ENCODE measurements at places on chromosomes 5 and 9.

DNA sequence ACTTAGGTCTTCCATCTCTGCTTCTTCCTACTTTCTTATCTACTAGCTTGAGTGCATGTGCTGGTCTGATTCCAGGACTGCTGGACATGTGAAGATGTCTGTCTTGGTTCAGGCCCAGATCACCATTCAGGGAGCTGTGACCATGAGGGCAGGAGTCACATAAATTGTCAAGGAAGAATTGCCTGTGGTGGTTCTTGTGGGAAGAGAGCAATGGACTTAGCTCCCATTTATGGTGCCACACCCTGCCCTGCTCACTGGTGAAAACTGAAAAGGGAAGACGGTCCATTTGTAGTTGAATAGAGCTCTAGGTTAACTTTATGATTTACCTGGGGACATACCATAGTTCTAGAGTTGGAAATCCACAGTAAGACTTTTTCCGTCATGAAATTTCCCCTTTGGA lies 244.3 kb upstream of the ZNF608 start:
- no peak for DNase-seq

DNA sequence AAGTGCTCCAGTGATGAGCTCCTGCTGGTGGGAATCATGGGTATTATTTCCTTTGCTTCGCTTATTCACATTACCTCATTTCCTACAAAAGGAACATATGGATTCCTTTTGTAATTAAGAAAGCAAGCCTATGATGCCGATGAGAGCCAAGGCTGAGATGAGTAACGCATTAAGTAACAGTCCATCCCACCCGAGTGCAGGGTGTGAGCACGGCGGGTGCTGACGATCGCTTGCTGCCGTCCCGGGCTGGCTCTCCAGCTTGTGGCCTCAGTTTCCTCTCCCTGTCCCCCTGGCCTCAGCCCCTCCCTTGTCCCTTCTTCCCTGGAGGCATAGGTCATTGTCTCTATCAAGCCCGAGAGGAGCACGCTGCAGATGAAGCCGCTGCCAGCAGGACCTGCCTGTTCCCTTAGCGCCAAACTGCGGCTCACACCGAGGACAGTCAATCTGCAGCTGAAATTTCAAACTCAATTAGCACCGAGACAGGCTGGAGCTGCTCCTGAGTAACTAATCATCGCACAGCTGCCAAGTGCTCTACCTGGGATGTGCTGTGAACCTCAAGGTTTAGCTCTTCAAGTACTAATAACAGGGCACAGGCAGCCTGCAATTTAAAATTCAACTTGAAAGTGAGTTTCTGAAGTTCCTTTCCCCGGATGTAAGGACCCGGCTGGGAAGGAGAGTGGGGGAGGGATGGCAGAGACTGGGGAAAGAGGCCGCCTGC lies 115.2 kb upstream of the RAPGEF1 start:
- no peak for DNase-seq

- peak; percentile 60 for DNase-seq
Measured at GRCh38 chr9:76704593-76705204, 59.5 kb upstream of the PCA3 start.

DNA sequence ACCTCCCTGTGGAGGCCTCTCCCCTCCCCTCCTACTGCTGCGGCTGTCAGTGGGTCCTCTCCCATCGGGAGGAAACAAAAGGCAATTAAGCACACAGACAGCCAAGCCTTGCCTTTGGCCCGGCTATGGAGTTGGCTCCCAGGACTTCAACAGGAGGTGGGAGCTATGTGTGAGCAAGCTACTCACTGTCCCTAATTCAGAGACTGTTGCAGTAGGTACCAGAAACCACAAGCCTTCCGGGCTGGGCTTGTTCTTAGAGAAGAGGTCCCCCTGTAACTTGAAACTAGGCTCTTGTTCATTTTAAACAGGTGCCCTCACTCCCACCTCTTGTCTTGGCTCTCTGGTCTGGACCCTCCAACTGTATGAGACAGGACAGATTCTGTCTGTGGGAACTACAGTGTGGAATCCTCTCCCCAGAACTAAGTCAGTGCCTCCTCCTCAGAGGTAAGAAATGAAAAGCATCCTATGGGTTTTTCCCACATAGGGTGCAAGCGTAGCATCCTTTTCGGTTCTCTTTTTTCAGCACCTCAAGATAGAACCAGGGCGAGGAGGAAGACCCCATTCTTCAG lies 561.1 kb downstream of the EBF1 start:
- no peak for DNase-seq

DNA sequence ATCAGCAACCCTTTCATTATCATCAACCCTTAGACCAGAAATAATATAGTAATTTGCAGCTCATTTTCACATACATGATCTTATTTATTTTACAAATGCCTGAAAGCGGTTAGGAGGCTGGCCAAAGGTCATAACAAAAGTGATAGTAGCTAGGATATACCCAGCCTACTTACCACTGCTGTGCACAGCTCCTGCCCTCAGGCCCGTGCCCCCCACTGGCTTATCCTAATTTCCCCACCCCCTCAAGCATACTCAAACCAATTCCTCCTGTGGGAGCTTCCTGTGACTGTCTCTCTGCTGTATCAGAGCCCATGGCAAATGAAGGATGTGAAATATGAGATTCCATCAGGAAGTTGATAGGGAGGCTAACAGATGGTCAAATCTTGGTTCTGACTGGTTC lies 14.8 kb downstream of the FAM219A start:
- no peak for DNase-seq

GRCh38 chr5:125486634-125487033 lies 740.2 kb upstream of the ZNF608 start:
- no peak for DNase-seq

DNA sequence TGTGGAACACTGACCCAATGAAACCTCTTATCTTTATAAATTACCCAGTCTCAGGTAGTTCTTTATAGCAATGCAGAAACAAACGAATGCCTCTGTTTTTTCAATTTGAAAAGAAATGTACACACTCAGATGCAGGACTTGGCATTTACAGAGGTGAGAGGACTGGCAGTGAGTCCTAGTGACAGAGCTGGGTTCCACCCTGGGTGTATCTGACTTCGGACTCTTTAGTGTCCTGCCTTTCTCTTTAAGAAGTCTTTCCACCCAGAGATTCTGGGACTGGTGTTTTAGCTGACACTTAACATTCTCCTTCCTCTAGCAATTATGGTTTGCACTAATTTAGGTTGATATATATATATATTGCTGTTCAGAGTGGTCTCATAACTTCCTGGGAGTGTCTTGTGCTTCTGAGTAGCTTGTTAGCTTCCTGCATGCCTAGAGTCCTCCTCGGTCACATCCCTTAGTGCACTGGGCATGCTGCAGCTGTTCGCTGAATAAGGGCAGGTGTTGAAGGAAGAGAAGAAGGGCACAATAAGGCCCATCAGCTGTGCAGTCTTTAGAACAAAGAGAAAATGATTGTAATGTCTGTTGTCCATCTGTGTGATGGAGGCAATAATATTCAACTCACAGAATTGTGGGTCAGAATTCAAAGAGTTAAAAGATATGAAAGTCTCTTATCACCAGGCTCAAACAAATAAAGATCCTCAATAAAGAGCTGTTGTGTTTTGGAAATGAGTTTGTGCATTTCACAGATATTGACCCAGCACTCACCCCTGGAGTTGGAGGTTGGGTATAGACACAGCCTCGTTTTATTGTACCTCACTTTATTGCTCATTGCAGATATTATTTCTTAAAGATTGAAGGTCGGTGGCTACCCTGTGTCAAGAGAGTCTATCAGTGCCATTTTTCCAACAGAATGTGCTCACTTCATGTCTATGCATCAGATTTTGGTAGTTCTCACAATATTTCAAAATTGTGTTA lies 187.1 kb downstream of the TRIM32 start:
- no peak for DNase-seq

DNA sequence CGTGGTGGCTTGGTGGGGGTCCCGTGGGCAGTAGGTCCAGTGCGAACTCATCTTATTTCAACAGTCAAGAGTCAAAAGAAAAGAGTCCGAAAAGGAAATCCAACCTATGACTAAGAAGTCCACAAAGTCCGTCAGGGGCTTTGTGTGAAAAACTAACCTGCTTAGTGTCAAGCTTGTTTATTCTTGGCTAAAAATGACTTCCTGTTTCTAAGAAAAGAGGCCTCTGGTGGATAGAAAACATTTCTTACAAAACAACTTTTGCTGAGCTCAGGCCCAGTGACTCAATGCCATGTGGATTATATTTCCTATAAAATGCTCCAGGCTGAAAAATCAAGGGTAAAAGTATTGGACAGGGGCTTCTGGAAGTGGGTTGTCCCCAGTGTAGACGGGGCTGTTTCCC lies 105.9 kb downstream of the GADD45G start:
- DNase-seq = no peak

Measured in HTR-8/SVneo (cell line).